ENCODE measurements at places on chromosomes 1 and 21.

DNA sequence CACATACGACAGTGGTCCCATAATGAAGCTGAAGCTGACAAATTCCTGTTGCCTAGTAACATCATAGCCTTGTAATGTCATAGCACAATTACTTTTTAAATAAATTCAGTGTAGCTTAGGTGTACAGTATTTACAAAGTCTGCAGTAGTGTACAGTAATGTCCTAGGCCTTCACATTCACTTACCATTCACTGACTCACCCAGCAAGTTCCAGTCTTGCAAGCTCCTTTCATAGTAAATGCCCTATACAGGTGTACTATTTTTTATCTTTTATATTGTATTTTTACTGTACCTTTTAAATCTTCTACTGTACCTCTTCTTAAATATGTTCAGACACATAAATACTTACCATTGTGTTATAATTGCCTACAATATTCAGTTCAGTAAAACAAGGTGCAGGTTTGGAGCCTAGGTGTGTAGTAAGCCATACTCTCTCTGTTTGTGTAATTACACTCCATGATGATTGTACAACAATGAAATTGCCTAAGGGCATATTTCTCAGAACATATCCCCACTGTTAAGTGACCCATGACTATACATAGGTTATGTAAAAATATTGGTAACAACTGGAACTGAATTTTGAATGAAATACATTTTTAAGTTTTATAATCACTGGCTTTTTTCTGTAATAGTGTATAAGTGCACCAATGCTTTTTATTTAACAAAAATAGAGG, 33.5 kb upstream of the ADAM30 start:
- DNase-seq = no peak

- no peak for DNase-seq
Observed at GRCh38 chr1:157367091-157367739, 185.1 kb downstream of the FCRL5 start.

DNA sequence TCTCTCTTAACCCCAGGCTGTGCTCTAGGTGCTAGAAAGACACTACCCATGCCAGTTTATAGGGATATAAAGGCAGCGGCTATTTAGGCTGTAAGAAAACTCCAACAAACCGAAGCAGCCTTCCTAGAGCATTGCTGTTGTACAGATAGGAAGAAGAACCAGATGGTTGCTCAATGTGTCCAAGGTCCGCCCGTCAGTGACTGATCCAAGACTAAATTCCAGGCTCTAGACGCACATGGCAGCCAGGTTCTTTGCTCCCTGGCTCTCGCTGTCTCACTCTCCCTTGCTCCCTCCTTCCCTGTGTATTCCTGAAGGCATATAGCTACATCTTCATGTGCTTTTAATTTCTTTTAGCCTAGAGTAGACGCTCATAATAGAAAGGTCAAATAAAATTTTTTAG, 303.4 kb downstream of the KIF26B start:
- no peak for DNase-seq

DNA sequence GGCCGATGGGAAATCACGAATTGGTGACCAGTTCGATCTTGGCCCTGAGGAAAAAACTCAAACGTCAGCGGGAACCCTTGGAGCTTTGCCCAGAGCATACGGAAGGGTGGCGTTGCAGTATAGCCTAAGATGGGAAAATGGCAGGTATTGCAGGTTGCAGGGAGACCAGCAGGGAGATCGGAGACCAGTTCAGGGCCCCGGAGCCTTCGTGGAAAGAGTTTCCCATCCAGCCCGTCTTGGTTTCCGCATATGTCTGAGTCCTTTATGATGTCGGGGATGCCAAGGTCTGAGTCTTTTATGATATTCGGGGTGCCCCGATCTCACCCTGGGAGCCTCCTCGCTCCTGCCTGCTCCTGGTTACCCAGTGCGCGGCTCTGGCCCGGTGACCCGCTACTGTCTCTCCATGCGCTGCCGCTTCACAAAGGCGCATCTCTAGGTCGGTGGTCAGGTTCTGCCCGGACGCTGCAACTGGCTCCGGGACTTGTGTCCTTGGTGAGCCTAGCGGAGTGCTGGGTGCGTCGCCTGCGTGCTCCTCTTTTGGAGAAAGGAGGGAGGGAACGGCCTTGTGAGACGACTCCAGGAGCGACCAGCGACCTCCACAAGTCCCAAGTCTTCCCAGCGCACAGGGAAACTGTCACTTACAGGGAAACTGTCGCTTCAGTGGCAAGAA, 94.2 kb downstream of the PRKAB2 start:
- DNase-seq = no peak

GRCh38 chr1:66271216-66271903, 262.6 kb upstream of the SGIP1 start:
- no peak for DNase-seq

GRCh38 chr1:152049291-152050083, 12.7 kb upstream of the S100A11 start:
- no peak for DNase-seq

- no peak for DNase-seq
Observed at GRCh38 chr1:165116732-165117131, 239.8 kb downstream of the LMX1A start.

GRCh38 chr1:184048561-184049240, 2.8 kb upstream of the TSEN15 start:
- DNase-seq = no peak

DNA sequence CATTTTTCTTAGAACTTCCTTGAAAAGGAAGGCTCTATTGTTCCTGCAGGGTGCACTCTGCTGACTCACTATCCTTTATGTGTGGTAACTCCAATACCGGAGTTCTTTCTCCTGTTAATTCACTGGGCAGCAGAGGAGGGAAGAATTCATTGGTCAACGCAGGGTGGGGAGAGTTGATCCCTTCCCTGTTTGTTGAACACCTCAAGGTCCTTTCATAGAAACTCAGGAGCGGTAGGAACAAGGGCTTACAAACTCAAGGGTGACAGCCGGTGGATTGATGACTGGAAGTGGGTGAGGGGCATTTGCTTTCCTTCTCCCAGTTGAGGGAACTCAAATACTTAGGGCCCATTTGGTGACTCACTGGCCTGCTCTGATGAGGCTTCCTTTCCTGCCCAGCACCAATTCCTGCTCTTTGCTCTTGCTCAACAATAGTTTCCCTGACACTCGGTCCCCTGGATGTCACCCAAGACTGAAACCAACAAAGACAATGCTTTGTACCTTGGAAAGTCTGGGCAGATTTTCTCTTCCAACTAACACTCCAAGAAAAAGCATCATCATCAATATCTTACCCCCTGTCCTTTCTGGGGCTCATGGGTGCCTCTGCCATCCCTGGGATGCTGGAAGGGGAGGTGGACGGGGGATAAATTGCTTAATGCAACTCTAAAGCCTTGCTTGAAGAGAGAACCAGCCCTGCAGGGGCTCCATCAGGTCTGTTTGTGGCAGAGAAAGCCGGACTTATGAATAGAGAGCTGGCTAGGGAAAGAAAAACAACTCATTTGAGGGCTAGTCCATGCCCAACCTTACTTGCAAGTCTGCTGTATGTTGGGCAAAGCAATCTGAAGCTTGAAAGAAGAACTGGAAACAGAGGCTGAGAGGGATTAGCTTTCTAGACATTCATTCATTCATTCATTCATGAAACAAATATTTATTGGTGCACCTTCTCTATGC, 9.3 kb downstream of the SLC26A9 start:
- no peak for DNase-seq

DNA sequence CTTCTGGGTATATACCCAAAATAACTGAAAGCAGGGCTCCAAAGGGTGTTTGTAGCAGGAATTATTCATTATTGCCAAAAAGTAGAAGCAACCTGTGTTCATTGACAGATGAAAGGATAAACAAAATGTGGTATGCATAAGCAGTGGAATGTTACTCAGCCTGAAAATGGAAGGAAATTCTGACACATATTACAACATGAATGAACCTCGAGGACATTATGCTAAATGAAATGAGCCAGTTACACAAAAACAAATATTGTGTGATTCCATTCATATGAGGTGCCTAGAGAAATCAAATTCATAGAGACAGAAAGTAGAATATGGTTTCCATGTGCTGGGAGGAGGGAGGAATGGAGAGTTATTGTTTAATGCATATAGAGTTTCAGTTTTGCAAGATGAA, 86.3 kb upstream of the ARTN start:
- DNase-seq = no peak

- DNase-seq = no peak
Observed at GRCh38 chr1:243927381-243927780, 77.3 kb upstream of the AKT3 start.

GRCh38 chr1:62050165-62050564, 144.5 kb upstream of the L1TD1 start:
- no peak for DNase-seq

GRCh38 chr1:150601540-150601939, 22.1 kb upstream of the MCL1 start:
- no peak for DNase-seq

GRCh38 chr1:247459507-247459906, 1.6 kb upstream of the OR2B11 start:
- no peak for DNase-seq

DNA sequence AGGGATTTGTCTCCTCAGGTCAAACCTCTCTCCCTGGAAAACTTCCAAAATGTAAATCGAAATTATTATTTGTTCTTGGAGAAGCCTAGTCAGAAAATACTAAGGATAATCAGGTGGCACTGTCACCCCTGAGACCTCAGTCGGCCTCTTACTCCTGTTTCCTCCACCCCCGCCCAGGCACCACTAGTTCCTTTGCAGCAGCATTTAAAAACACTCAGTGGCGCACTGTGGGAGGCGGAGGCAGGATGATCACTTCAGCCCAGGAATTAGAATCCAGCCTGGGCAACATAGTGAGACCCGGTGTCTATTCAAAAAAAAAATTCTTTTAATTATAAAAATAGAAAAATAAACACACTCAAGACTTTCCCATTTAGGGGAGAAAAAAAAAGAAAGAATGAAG, 18.0 kb upstream of the IFNAR2 start:
- no peak for DNase-seq

DNA sequence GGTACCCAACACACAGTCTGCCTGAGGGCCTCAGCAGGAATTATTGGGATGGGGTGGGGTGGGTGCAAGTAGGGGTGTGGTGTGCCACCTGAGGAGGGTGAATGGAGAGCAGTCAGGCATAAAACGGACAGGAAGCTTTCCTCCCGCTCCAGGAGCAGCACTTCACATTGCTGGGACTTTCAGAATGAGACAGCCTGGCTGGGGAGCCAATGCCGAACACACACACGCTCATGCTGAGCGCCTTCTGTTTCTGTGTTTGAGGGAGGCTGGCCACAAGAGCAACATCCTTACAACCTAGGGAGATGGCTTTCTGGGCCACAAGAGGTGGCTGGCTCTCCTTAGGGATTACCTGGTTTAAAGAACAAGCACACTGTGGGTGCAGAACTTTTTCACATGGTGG, 98.0 kb downstream of the LAMC2 start:
- DNase-seq = no peak

GRCh38 chr1:244011786-244012185, 39.3 kb upstream of the ZBTB18 start:
- no peak for DNase-seq

DNA sequence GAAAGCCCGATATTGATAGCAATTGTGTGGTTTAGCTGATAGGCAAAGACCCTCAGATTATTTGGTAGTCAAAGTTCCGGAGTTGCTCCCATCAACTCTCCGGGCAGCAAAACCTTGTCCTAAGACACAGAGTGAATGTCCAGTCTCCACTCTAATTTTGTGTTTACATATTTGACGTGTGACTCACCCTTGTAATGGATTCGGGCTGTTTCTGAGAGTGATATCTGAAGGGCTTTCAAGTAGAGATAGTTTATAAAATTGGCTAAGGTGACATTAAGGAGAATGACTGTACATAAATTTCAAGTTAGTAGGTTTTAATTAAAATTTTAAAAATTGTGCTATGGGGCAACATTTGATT, 154.2 kb downstream of the CNIH3 start:
- DNase-seq = no peak

GRCh38 chr1:245091171-245091621, 63.6 kb upstream of the KIF26B start:
- no peak for DNase-seq

DNA sequence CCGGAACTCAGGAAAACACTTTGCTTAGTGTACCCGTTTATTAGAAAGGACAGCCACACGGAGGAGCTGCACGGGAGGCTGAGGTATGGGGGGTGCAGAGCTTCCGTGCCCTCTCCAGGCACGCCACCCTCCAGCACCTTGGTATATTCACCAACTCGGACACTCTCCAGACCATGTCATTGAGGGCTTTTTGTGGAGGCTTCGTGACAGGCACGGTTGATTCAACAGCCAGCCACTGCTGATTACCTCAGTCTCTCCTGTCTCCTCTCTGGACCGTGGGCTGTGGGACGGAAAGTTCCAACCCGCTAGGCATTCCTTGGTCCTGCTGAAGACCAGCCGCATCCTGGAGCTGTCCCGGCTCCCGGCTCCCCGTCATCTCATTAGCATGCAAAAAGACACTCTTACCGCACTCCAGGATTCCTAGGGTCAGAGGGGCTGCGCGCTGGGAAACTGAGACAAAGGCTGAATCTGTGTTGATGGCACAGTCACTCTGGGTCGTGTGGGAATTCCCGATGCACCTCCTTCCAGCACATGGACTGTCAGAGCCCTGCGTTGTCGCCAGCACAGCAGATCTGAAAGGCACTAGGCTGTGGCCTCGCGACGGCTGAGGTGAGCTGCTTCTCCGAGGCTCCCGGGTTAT, 65.6 kb downstream of the PRKCZ start:
- no peak for DNase-seq

- DNase-seq = no peak
Observed at GRCh38 chr1:161066694-161067093, 3.0 kb downstream of the ARHGAP30 start.

DNA sequence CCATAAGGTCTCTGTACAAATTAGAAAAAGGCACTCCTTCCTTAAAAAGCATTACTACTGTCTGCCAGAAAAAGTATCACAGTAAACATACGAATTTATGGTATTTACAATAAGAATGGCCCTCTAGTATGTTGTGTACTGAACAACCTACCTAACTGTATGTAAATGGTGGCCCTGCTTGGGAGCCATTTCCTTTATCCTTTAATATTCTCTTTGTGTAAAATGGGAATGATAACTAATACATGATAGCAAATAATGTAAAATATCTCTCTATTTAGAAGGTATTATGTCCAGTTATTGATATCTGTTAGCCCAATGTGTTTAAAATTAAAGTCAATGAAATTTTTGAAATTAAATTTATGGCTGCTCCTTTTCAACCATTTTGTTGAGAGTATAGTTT, 5.2 kb downstream of the DR1 start:
- DNase-seq = no peak

DNA sequence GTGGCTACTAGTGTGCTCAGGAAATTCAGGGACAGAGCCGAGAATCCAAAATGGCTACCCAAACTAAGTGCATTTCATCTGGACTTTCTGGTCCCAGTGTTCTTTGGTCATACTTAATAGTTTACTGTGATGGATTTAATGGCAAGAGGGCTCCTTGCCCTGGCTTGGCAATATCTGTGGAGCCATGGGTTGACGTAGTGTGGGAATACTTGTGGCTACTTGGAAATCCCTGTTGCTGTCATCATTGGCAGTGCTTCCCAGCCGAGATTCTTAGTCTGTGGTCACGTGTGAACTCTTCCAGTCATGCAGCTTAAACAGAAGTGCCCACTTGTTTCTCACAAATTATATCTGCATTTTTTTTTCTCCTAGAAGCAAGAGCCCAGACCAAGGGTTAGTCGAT, 198.9 kb downstream of the HS2ST1 start:
- DNase-seq = no peak

GRCh38 chr1:162019006-162019405, 4.7 kb downstream of the OLFML2B start:
- DNase-seq = no peak

GRCh38 chr1:228851193-228851592, 115.9 kb downstream of the RHOU start:
- no peak for DNase-seq

- DNase-seq = peak; percentile 28
Observed at GRCh38 chr1:62144238-62144831, 50.3 kb upstream of the L1TD1 start.
